ENCODE measurements at places on chromosomes 5 and 9. TPM values are rescaled to one million over a fixed set of nuclear protein-coding genes. Genes with fewer than 3 reads are reported as not detected.
A peak's percentile ranks its signal among the peaks of the same experiment; 100 is the strongest.

ADAMTS2 gene
- 6.4 TPM for total RNA-seq

- no peak for DNase-seq
These were observed 56.2 kb downstream of the TMOD1 start for GRCh38 chr9:97557606-97558095.

DNA sequence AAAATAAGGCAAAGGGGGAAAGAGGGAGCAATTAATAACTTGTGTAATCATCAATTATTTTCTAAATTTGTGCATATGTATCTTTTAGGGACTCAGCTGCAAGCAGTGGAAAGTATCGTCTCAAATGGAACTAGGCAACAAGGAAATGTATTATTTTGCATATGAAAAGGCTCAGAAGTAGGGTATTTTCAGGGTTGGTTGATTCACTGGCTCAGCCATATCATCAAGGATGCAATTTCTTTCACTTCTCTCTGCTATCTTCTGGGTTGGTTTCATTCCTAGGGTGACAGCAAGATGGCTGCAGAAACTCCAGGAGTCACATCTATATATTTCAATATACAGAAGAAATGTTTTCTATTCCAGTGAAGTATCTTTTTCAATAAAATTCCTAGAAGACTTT lies 509.8 kb downstream of the DMAC1 start:
- DNase-seq: no peak

DBH gene
- not detected for total RNA-seq

RCL1 gene
- total RNA-seq: 41.2 TPM

PNPLA7 gene
- total RNA-seq: 0.39 TPM

GRCh38 chr5:111107371-111107770 lies 15.2 kb downstream of the WDR36 start:
- no peak for DNase-seq

DNA sequence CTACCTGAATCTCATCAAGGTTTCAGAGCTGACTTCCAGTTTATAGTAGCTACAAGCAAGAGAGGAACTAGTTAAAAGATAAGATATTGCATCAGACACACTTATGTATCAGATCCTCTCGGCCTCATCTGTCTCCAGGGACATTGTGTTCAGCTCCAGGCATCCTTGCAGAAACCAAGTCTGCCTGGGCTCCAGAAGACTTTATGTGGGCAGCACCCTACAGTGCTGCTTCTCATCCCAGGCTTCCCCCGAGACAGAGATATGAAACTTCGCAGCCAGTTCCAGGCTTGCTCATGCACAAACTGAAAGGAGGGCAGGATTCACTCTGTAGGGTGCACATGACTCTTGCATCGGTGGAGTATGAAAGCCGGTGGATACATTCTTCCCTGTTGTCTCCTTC lies 33.9 kb upstream of the FOXB2 start:
- DNase-seq: no peak

DNA sequence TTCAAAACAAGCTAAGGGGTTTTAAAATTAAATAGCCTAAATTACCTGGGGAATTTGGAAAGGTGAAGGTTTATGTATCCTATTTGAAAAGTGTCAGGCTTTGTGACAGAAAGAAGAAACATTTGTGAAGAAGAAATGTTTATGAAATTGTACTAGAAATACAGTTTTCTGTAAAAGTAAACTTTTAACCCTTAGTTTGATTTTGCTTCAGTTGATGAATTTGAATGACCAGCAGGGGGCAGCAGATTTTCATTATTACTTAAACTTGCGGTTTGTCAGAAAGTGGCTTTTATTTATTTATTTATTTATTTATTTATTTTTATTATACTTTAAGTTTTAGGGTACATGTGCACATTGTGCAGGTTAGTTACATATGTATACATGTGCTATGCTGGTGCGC lies 58.1 kb downstream of the NNT start:
- DNase-seq: peak; percentile 71

GRCh38 chr9:89602978-89603766 lies 1.6 kb upstream of the GADD45G start:
- peak; percentile 97 for DNase-seq

DNA sequence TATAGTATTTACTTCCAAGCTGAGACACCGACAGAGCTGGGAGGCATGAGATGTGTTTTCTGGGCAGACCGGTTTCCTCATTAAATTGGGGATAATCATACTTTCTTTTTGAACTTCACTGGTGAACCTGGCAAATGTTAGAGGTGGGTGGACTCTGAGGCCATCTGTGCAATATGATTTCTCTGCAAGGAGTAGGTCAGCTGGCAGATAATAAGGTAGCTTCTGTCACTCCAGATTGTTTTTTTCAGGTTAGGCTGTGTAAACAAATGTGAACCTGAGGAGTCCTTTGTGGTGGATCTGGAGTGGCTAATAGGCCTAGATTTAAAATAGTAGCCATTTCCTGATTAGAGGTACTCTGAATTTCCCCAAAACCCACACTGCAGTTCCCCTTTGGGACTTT lies 75.4 kb upstream of the S1PR3 start:
- DNase-seq: no peak

DNA sequence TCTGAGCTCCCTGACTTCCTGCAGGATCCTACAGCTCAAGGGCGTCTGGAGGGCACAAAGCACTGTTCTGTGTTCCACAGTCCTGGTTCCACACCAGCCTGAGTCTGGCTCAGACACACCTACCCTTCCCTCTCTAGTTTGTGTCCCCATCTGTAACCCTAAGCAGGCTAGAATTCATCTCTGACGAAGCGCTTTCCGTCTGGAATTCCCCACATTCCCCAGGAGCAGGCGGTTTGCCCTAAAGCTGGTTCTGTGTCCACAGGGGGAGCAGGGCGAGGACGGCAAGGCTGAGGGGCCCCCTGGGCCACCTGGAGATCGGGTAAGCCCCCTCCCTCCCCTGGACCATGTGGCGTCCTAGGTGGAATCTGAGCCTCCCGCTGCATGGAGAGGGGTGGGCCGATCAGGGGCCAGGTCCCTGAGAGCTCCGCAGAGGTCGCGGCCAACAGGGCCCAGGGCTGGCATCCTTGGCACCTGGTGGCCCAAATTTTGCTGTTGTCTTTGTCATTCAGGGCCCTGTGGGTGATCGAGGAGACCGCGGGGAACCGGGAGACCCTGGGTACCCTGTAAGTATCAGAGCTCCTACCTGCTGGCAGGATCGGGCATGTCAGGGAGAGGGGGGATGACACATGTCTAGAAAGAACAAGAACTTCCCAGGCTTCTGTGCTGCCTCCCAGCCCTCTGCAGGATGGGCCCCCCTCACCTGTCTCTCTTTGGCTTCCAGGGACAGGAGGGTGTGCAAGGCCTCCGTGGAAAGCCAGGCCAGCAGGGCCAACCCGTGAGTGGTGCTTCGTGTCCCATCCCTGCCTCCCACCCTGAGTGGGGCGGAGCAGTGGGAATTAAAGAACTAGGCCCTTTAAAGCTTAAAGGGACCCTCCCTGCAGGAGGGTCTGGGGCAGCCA lies 34.5 kb upstream of the ORM1 start:
- DNase-seq: peak; percentile 73

LRSAM1 gene
- total RNA-seq: 21.9 TPM

- DNase-seq: no peak
These were observed 19.2 kb downstream of the FAM240B start for GRCh38 chr9:38700695-38701094.

GRCh38 chr9:1732670-1733069 lies 282.5 kb upstream of the SMARCA2 start:
- DNase-seq: no peak

DNA sequence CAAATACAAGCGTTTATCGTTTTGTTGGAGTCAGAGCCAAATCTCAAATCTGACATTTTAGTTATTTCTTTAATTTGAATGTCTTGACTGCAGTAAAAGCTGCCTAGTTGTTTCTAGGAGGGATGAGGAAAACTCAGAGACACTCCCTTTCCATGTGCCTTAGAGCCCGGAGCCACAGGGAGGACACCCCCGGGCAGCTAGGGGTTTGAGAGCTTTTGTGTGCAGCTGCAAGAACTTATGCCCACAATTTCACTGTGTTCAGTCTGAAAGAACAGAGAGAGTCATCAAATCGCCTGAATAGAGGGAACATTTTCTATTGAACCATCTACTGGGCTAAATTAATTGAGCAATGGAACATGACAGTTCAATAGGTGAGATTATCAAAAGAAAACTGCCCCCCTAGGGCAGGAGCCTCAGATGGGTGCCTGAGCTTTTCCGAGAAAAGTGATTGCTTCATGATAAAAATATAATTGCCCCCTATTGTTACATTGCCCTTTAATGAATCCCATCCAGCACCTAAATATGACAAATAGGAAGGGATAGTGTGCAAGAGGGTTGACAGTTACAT lies 709.3 kb upstream of the RGMB start:
- no peak for DNase-seq

GRCh38 chr5:21817668-21818369 lies 1035.3 kb downstream of the CDH12 start:
- peak; percentile 15 for DNase-seq

CATSPER3 gene
- 0.74 TPM for total RNA-seq

- no peak for DNase-seq
These were observed 70.1 kb downstream of the RETREG1 start for GRCh38 chr5:16546732-16547131.

RGS7BP gene
- 5.4 TPM for total RNA-seq

DNA sequence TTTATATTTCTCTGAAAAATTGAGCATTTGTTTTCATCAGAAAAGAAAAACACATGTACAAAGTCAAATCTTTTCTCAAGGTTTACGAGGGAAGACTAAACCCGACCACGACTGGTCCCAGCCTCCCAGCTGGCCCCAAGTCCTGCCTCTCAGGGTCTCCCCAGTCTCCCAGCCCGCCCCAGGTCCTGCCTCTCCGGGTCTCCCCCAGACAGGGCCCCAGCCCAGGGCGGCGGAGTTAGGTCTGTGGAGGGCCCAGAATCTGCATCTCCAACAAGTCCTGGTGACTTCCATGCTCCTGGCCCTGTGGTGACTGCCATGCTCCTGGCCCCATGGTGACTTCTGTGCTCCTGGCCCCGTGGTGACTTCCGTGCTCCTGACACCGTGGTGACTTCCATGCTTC lies 359.9 kb downstream of the IRX2 start:
- DNase-seq: no peak

DNA sequence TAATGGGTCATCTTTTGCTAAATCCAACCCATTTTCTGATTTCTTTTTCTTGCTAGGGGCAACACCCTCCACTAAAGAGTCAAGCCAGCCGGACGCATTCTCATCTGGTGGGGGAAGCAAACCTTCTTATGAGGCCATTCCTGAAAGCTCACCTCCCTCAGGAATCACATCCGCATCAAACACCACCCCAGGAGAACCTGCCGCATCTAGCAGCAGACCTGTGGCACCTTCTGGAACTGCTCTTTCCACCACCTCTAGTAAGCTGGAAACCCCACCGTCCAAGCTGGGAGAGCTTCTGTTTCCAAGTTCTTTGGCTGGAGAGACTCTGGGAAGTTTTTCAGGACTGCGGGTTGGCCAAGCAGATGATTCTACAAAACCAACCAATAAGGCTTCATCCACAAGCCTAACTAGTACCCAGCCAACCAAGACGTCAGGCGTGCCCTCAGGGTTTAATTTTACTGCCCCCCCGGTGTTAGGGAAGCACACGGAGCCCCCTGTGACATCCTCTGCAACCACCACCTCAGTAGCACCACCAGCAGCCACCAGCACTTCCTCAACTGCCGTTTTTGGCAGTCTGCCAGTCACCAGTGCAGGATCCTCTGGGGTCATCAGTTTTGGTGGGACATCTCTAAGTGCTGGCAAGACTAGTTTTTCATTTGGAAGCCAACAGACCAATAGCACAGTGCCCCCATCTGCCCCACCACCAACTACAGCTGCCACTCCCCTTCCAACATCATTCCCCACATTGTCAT lies 72.0 kb downstream of the NUP214 start:
- no peak for DNase-seq

GRCh38 chr5:122350496-122350895 lies 38.5 kb downstream of the SNCAIP start:
- DNase-seq: no peak

DNA sequence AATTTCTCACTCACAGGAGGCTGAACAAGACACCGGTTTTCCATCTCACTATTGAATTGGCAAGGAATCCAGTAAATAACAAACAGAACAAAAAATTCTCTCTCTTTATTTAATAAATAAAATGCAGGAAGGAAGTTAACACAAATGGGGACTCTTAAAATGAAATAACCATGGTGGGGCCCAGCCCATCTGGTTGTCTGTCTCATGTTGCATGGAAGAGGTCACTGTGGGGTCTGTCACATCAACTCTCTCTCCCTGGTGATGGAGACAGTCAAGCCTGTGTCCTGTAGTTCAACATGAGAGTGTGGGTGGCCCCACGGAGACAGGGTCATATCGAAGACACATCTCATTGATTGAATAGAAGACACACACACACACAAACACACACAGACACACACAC lies 297.7 kb downstream of the IRX2 start:
- DNase-seq: no peak

DNA sequence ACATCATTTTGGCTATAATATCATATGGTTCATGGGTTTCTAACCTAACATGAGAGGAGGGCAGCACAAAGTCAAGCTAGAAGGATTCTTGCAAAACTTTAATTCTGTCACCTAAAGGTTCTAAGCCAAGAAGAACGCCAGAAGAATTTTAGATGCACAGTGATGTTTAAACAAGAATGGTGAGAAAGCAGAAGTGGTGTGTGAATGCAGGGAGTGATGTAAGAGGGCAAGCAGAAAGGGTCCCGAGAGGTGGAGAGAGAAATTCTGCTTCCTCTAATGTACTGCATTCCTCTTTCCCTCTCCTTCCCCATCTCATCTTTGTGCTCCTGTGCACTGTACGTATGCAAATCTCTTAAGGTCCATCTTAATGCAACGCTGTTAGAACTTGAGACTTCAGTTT lies 2.1 kb upstream of the TRMO start:
- DNase-seq: no peak

GRCh38 chr5:61087921-61088320 lies 74.3 kb downstream of the SMIM15 start:
- DNase-seq: no peak

GRCh38 chr9:134623258-134624066 lies 18.1 kb upstream of the COL5A1 start:
- DNase-seq: no peak

GRCh38 chr9:76459694-76460635 lies 983 bp downstream of the GCNT1 start:
- DNase-seq: peak; percentile 78

PCDHGA12 gene
- 3.5 TPM for total RNA-seq

TICAM2 gene
- not detected for total RNA-seq

- no peak for DNase-seq
These were observed 67.9 kb downstream of the NFIB start for GRCh38 chr9:14245901-14246525.

DNA sequence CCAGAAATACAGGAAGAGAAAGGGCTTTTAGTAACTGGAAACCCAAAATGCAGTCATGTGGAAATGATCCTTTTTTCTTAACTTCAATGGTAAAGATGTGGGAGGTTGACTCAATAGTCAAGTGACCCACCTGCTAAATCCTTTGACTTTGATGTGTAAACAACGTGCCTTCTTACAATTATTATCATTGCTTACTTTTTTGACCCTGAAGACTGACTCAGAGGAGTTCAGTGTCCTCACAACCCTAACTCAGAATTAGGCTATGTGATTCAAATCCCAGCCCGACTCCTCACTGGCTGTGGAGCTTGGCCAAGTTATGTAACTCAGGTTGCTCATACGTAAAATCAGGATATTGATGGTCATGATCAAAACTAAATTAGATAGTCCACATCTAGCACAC lies 27.9 kb downstream of the ANXA1 start:
- no peak for DNase-seq

GRCh38 chr5:137488974-137489373 lies 10.2 kb downstream of the SPOCK1 start:
- no peak for DNase-seq

FGF1 gene
- total RNA-seq: 0.21 TPM

GRCh38 chr5:58459146-58460001 lies 512 bp downstream of the PLK2 start:
- peak; percentile 68 for DNase-seq

All from GM23338 (cell line).